ENCODE measurements at places on chromosomes 5 and 9.

- DNase-seq = peak; percentile 98
These were observed 416 bp upstream of the PTBP3 start for GRCh38 chr9:112333639-112334431.

DNA sequence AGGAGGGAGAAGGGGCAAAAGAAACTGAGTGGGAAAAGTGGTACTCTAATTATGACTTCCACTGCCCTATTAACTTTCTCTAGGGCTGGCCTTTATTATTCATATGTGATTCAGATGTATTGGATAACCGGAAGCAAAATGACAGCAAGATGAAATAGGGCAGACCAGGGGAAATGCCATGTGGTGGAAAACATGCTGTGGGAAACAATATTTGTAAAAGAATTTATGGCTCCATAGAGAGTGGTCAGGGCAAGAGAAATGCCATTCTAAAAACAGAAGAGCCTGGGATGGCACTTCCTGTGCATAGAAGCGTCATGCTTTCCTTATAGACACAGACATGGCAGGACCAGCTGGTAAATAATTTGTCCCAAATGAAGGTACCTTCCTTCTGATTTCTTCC lies 67.7 kb downstream of the MEGF10 start:
- no peak for DNase-seq

- no peak for DNase-seq
These were observed 71.8 kb upstream of the SIMC1 start for GRCh38 chr5:176166427-176166826.

- DNase-seq = peak; percentile 47
These were observed 79.6 kb downstream of the PDE4D start for GRCh38 chr5:59813761-59814536.

DNA sequence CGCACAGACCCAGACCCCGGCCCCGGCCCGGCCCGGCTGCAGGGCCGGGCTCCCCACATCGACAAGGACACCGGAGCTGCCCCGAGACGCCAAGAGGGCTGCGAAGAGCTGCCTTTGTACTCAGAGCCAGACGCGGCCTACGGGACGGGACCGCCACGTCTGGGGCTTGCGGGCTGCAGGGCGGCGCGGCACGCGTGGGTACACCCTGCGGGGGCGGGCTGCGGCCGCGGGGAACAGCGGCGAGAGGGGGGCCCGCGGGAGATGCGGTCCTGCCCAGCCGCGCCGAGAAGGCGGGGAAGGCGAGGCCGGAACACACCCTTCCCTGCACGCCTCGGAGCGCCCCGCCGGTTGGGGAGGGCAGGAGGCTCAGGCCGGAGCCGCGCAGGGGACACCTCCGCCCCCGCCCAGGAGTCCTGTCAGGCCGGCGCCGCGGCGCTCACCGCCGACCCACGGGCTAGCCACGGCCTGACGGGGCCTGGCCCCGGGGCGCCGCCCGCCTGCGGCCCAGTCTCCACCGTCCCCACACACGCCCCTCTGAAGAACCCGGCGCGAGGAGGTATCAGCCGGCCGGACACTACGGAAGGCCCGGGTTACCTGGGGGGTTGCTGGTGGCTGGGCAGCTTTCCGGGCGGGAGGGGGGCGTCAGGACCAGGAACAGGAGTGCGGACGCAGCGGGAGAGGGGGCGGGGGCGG lies 478 bp downstream of the RAB14 start:
- peak; percentile 35 for DNase-seq

- peak; percentile 67 for DNase-seq
These were observed 14.0 kb upstream of the CHD1 start for GRCh38 chr5:98942847-98943246.

DNA sequence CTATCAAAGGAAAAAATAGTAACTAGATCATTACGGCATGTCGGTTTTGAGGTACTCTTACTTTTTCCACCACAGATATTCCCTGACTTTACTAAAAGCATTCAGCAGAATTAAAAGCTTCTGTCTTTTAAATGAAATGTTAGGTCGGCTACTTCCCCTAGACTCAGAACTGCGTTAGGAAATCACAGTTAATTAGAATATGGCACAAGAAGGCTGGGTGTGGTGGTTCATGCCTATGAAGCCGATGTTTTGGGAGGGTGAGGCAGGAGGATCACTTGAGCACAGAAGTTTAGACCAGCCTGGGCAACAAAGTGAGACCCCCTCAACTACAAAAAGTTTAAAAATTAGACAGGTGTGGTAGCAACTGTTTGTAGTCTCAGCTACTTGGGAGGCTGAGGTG lies 24.4 kb downstream of the CEMIP2 start:
- DNase-seq = no peak

DNA sequence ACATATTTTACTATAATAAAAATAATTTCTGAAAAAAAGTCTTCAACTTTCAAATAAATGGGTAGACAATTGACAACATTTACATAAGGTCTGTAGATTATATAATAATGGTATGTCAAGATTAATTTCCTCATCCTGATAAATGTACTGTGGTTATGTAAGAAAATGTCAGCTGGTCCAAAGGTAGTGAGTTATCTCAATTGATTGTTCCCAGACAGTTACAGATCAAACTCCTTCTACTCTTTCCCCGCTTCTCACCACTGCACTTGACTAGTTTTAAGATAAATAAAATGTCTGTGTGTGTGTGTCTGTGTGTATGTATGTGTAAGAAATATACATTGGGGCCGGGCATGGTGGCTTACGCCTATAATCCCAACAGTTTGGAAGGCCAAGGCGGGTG lies 16.4 kb upstream of the MARCHF6 start:
- no peak for DNase-seq

DNA sequence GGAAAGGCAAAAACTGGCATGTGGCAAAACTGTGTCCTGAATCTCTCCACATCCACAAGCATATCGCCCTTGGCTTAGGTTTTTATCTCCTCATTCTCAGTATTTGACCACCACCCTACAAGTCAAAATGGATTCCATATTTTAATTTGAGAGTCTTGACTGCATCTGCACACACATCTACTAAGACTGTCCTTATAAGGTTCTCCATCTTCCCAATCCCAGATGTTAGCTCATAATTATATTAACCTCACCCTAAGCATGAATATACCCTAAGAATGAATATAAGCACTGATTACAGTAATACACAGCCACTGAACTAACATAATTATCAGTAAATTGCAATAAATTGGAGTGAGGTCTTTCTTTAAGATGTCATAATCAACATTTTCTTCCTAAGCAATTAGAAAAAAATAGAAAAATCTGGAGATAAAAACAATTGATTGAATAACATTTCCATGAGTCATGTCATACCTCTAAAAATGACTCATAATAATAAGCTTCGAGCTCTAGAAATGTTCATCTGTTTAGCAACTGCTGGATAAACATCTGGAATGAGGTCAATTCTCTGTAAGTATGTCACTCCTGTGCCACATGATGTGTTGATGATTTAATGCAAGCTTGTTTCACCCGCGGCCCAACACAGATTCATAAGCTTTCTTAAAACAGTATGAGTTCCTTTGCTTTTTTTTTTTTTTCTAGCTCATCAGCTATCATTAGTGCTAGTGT lies 39.9 kb upstream of the PAM start:
- DNase-seq = no peak

GRCh38 chr9:124879226-124879625 lies 17.3 kb downstream of the ARPC5L start:
- no peak for DNase-seq

GRCh38 chr9:96382175-96382574 lies 1.3 kb downstream of the SLC35D2 start:
- DNase-seq = no peak

DNA sequence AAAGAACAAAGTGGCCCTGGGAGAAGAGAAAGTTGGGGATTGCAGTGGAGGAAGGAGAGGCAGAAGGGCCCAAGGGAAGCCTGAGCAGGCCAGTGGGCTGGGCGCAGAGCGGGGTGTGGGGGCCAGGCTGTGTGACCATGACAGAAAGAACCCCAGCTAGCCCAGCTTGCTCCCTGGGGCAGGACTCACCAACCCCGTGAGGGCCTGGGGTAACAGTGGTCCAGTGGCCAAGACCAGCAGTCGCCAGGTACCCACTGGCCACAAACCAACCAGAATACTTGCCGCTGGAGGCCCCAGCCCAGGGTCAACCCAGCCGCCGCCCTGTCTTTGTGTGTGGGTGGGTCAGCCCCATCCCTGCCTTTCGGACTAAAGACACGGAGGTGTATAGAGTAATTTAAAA lies 146.5 kb downstream of the CACNA1B start:
- no peak for DNase-seq

- DNase-seq = no peak
These were observed 38.4 kb downstream of the PTCH1 start for GRCh38 chr9:95478335-95478734.

- DNase-seq = no peak
These were observed 27.9 kb downstream of the TRIO start for GRCh38 chr5:14171046-14171445.

GRCh38 chr5:124154714-124155113 lies 591.7 kb downstream of the ZNF608 start:
- DNase-seq = no peak

DNA sequence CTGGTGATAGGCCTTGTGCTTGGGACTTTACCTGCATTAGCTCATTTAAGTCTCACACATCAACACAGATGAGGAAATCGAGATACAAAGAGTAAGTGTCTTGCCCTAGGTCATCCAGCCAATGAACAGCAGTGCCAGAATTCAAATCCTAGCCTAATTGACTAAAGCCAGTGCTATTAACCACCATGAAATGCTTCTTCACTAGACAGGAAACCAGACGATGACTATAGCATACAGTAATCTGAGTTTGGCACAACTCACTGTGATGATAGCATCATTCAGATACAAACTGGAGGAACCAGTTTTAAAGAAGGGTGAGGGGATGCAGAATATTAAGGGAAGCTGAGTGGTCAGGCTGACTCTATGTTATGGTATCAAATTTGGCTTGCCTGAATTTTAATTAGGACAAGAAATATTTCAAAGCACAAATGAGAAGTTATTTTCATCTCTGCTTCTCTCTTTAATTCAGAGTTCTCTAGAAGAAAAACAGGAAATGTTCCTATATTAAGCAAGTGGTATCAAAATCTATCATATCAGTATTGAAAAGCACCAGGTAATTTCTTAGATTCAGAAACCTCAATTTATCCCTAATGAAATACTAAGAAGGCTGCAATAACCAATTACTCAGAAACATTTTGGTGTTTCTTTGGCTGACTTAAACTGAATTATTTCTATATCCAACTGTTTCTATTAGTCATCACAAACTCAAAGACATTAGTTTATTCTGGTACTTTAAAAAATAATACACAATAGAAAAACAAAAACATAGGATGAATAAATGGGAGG lies 147.0 kb upstream of the RASA1 start:
- DNase-seq = no peak

GRCh38 chr5:69329905-69330489 lies 2.6 kb downstream of the CCDC125 start:
- DNase-seq = no peak

DNA sequence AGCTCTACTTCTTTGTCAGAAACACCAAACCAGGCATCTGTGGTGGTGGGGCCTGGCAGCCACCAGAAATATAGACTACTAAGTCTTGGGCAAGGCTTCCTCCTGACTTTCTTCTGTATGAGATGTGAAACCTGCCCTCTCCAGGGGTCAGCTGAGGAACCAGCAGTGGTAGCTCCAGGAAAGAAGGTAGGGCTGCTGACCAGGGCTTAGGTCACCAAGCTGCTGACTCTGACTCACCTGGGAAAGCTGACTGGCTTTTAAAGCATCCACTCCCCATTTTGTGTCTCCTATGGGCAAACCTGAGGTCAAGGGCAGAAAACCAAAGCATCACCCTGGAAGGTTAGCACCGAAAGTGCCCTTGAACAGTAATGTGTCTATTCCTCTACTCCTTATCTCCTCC lies 10.4 kb upstream of the SH3TC2 start:
- DNase-seq = no peak

- DNase-seq = no peak
These were observed 190.8 kb downstream of the MED10 start for GRCh38 chr5:6187501-6187900.

DNA sequence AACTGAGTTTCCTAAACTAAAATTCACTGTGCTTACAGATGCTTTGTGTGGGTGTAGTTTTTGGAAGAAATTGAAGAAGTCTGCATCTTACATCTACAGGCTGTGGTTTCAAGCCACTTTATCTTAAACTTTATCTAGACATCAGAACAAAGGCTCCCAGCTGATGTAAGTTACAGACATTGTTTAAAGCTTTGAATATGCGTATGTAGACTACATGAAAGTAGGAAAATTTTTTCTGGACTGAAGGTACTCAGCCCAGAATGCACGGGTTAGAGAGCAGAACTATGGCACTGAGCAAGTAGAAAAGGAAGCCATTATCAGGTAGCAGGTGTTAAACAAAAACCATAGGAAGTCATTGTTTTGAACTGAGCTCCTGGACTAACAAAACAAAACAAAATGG lies 185.4 kb downstream of the TTC39B start:
- no peak for DNase-seq

- peak; percentile 10 for DNase-seq
These were observed 472.1 kb downstream of the DMRT2 start for GRCh38 chr9:1522219-1522767.

DNA sequence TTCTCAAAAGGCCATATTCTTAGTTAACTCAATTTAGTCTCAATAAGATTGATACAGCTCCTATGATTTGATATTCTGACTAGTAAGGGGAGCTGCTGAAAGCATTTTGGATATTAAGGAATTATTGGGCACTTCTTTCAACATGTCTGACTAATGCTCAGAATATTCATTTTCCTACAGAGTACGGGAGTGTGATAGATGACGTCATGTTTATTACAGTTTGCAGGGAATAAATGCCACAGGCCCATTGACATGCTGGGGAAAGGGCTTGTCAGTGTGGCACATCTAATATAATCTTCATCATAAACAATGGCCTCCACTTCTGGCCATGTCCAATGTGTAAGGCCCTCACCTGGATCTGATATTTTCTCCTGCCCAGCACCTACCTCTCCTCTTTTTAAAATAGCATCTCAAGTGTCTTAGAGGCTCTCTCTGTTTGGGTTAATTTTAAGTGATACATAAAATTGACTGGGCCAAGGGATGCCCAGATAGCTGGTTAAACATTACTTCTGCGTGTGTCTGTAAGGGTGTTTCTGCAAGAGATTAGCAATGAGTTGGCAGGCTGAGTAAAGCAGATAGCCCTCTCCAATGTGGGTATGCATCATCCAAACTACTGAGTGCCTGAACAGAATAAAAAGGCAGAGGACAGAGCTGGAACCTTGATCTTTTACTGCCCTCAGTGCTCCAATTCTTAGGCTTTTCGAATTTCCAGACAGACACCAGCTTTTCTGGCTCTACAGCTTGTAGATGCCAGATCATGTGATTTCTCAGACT lies 99.3 kb downstream of the SLC24A2 start:
- DNase-seq = no peak
